ENCODE measurements at places on chromosomes 3 and 15. TPM values are rescaled to one million over a fixed set of nuclear protein-coding genes. Genes with fewer than 3 reads are reported as not detected.

Gene MESP2
- total RNA-seq: not detected

Gene UBL7
- 17.6 TPM for total RNA-seq

Gene KY
- 0.05 TPM for total RNA-seq

Gene ISLR
- 3.2 TPM for total RNA-seq

Gene LSAMP
- 0.05 TPM for total RNA-seq

Gene PLAAT1
- 0.37 TPM for total RNA-seq
